ENCODE measurements at places on chromosomes 11 and 22. TPM values are rescaled to one million over a fixed set of nuclear protein-coding genes. Genes with fewer than 3 reads are reported as not detected.

MISFA gene
- total RNA-seq = 2.8 TPM

DNA sequence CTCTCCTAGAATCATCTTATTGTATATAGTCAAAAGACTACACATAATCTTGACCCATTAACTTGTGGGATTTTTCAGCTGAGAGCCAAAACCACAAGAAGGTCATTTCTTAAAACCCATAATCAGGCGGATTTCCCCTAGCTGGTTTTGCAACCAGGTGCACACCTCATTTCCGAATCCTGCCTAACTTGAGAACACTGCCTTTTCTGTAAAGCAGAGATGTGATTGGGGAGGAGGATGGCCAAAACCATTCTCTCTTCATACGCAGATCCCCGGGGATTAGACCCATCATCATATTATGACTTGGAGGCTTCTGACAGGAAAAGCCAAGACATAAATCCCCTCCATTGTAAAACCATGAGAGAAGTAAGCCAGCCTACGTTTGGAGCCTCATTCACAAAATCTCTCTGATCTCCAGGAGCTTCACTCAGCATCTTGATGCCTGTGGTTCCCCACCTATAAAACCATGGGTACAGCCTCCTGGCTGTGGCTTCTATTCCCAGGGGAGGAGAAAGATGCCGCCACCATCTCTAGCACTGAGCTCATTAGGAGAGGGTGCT is 191.3 kb downstream of the KIF18A start:
- DNase-seq = no peak

GRCh38 chr11:75737314-75737713 is 19.7 kb downstream of the MOGAT2 start:
- DNase-seq = no peak

DNA sequence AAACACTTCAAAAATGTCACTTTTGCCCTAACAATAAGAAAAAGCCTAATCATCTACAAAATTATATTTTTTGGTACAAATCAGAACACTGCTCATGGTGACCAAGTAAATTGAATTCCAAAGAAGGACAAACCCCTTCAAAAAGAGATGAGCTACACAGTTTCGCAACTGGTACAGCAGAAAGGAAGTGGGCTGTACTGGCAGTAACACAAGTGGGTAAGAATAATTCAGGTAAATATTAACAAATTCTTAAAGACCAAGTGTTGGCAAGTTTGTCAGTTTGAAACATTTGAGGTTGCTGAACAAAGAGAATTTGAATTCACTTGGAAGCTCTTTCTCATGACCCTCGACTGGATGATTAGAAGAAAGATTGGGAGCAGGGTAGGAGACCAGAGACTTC is 35.5 kb downstream of the MSANTD4 start:
- no peak for DNase-seq

- DNase-seq = no peak
Measured at GRCh38 chr11:32171445-32171844, 80.6 kb downstream of the RCN1 start.

DNA sequence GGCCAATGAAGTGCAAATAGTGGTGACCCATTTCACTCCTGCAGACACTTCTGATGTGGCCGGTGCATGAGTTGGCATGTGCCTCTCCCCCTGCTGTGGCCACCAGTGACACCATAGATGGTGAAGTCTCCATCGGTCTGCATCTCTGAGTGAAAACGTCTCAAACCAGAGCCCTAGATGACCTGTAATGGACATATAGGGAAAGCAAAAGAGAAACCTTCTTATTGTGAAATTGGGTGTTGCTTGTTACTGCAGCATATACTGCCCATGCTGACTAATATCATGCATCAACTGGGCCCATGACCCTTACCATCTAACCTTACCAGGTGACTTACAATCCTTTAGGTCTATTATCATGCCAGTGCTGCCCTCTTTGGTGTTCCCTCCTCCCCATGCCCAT is 11.7 kb upstream of the VPS37C start:
- DNase-seq = no peak

OR51B4 gene
- total RNA-seq = 6.9 TPM

TMPRSS4 gene
- not detected for total RNA-seq

CRYBA4 gene
- total RNA-seq = not detected

SERHL2 gene
- total RNA-seq = 0.62 TPM

DNA sequence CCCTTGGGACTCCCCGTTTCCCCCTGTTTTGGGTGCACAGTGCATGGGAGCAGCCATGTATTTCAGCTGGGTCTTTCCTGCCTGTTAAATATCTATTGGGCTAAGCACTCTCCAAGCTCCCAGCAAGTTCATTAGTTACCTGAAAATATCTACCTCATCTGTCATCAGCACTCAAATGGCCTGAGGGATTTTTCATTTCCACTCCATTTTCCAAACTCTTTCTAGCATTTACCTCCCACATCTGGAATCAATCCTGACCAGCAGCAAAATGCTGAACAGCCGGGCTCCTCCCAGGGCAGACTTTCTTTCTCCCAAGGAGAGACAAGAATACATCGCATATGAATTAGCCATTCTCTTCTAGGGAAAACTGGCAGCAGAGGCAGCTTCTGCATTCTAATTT is 273.5 kb upstream of the MPPED2 start:
- no peak for DNase-seq

- DNase-seq = no peak
Measured at GRCh38 chr11:8329336-8329735, 65.7 kb upstream of the LMO1 start.

DNA sequence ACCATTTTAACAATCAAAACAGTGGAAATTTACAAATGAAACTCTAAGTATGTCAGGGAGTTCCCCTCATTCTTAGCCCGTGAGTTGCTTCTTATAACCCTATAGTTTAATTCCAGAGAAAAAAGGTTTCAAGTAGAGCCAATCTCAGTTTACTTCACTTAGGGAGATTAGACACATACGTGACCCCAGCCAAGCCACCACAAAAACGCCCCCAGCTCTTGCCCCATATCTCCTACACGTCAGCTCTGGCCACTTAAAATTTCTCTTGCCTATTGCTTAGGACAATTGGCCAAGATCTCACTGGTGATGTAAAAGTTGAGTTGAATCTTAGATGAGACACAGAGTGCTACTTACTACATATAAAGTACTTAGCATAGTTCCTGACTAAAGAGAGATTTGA is 166.4 kb downstream of the ETS1 start:
- DNase-seq = no peak

- no peak for DNase-seq
Measured at GRCh38 chr11:88623531-88623930, 286.0 kb upstream of the CTSC start.

GRCh38 chr11:134466156-134466555 is 54.1 kb upstream of the B3GAT1 start:
- no peak for DNase-seq

GRCh38 chr11:60378354-60378753 is at the start of gene MS4A7:
Gene MS4A7, plus strand, starts transcription at chr11:60378532. Its CDS starts 4,610 bp downstream, at chr11:60383142.
- DNase-seq = no peak

GRCh38 chr11:123233280-123233974 is 38.4 kb upstream of the CLMP start:
- no peak for DNase-seq

- no peak for DNase-seq
Measured at GRCh38 chr11:35911616-35912165, 32.2 kb upstream of the LDLRAD3 start.

DNA sequence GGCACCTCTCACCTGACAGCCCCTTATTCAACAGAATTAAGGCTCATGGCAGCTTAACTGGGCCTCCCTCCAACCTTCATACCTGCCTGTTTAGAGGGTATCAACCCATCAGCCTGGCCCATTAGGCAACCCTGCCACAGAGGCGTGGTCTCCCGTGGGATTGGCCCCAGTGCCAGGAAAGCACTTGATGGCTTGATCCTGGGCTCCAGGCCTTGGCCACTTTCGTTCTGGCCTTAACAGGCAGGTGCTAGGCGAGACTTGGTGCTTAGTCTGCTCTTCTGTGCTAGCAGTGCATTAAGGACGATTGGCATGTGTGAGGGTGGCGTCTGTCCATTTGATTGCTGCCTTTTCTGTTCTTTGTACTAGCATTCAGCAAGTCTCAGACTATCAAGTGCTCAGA is 75.2 kb downstream of the CABIN1 start:
- DNase-seq = no peak

- peak; percentile 32 for DNase-seq
Measured at GRCh38 chr11:6576471-6577373, 26.7 kb downstream of the RRP8 start.

GRCh38 chr11:23205156-23205871 is 345.0 kb upstream of the CCDC179 start:
- DNase-seq = no peak

- DNase-seq = no peak
Measured at GRCh38 chr11:14905104-14906033, 13.3 kb upstream of the CYP2R1 start.

EMID1 gene
- total RNA-seq = 3.0 TPM

DNA sequence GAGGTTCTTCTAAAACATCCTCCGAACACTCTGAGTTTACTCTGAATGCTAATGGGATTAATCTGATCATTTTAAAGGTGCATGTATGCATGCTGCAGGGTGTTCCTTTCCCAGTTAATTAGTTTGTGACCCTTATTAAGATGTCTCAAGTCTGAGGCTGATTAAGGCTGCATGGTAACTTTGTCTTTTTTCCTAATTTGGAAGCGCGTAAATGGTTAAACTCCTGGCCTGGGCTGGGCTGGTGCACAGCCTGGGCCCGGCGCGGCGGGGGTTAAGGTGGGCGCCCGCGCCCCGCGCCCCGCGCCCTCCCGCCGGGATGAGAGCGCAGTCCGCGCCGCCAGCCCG is 539.7 kb downstream of the NTM start:
- no peak for DNase-seq

MMP11 gene
- total RNA-seq = 1.4 TPM

HEPN1 gene
- not detected for total RNA-seq

GRCh38 chr11:359181-359714 is 10.1 kb upstream of the B4GALNT4 start:
- no peak for DNase-seq

NCF4 gene
- not detected for total RNA-seq

DNA sequence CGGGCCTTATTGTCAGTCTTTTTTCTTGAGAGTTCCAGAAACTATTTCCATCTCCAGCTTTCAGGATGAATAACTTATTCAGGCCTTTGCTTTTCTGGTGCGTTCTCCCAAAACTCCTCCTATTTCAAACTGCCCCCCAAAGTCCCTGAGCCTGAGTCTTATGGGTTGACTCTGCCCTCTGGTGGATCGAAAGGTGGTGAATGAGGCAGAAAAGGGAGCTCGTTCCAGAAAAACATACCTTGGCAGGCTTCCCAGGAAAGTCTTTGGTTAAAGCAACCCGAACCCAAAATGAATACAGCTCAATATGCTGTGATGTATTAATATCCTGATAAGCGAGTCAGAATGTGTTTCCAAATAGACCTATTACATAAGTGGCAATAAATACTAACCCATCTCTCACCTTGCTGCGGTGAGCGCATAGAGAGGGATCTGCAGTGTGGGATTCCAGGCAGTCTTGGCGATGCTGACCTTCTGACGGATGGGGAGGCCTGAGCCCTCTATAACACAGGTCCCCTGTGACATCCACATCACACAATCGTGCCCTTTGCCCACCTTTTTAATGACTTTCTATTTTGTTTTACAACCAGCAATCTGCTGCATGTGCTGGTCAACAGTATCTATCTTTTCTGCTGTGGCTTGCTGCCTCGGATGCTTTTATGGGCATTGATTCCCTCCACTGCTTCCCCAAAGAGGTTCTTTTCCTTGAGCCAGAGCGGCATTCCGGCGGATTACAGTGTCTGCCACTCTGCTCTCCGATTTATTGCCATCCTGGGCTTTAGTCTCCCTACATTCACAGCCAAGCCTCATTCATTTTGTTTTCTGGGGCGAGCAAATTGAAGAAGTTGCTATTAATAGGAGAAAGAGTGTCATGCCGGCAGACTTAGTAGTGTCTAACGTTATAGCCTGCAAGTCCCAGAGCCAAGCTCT is 756.8 kb downstream of the NTM start:
- peak; percentile 47 for DNase-seq

GRM5 gene
- not detected for total RNA-seq

- DNase-seq = no peak
Measured at GRCh38 chr22:41280065-41280464, 5.9 kb downstream of the RANGAP1 start.

DNA sequence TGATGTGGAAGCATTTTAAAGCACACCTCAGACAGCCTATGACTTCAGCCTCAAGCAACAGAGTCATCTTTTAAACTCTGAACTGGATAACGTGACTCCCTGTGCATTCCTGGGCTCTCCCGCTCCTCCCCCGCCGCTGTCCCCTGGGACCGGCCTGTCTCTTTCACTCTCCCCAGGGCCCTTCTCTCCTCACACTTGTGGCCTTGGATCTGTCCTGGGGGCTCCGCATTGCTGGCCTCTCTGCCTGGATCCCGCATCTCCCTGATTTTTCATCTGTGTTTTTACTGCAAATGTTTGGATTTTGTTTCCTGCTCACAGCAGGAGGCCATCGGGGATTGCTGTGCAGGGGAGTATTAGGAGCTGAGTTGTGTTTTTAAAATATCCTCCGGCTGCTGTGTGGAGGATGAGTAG is 15.4 kb downstream of the C11orf24 start:
- no peak for DNase-seq

DNA sequence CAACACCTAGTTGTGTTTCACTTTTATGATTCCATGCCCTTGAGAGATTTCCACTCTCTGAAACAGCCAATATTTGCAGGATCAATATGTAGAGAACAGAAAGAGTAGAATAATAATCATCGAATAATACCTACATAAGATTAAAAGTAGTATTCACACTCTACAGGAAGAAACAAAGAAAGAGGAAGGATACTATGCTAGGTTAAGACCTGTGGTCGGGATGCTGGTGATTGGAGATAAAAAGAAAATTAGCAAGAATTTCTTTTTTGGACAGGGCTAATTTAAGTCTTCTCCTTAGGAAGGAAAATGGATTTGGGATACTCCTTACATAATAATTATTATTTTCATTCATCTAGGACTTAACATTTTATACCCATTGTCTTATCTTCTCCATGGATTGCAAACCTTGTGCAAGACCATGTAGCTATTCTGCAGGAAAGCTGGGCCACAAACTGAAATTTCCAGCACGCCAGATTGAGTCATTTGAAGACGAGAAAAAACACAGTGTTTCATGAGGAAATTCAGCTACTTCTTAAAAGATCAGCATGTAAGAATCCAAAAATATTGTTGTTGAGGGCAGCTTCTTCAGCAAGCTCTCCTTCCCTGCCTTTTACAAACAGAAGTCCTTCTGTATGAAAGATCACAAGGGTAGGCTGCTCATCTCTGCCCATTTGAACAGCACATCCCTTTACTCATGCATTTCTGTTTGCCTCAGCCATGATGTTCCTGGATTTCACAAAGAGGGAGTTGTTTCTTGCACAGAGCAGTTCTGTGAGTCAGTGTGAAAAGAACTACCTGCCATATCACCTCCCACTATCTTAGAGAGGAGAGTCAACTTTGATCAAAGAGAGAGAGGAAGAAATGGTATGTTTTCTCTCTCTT is 90.7 kb downstream of the FAM76B start:
- no peak for DNase-seq

DNA sequence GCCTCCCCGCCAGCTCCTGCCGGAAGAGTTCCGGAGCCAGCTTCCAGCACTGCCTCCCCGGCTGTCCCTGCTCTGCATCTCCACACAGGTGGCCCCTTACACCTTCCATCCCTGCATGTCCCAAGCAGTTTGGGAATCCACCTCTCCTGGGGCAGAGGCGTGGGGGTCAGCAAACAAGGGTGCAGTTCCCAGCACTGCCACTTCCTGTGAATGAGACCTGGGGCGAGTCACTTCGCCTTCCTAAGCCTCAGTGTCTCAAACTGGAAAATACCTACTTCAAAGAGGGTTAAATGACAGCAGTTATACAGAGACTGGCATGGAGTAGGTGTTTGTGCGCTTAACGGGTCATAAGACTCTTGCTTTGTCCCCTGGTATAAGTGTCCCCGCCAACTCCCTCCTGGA is 5.2 kb downstream of the CYTH4 start:
- no peak for DNase-seq

CHRM1 gene
- total RNA-seq = not detected

DNAJB7 gene
- not detected for total RNA-seq

SCT gene
- not detected for total RNA-seq
